ENCODE measurements at places on chromosomes 7 and 10.

DNA sequence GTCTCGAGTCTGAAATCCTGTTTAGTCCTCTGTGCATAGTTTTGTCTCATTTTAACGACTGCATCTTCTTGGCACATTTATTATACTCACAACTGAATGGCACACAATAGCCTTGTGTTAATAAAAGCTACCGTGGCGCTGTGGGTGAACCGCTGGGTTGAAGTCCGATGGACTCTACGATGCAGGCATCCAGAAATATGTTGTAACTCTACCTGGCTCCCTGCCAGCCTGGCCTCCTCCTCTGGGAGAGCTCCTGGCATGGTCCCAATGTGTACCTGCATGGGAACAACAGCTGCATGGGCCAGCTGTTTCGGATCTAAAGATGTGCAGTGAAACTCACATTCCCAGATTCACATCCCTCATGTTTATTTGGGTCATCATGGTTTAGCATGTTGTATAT lies 3.7 kb upstream of the DPYSL4 start:
- no peak for DNase-seq

GRCh38 chr7:12436896-12437535 lies 33.4 kb upstream of the VWDE start:
- DNase-seq: no peak

- no peak for DNase-seq
Measured at GRCh38 chr10:77530011-77530410, 107.6 kb downstream of the KCNMA1 start.

DNA sequence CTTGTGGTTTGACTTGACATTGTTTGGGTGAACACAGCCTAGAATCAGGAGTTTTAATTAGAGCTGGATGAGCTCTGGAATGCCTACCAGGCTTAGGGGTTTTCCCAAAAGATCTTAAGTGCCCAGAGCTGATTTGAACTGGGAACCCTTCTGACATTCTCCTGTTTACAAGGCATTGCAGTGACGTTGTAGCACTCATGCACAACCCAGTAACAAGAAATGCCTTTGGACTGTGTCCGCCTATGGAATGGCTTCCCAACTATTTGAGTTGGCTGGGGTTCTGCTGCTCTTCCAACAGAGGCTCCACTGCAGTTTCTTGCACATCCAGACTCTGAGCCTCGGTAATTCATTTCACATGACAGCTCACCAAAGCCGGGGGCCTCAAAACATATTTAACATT lies 76.7 kb upstream of the MKX start:
- DNase-seq: no peak

DNA sequence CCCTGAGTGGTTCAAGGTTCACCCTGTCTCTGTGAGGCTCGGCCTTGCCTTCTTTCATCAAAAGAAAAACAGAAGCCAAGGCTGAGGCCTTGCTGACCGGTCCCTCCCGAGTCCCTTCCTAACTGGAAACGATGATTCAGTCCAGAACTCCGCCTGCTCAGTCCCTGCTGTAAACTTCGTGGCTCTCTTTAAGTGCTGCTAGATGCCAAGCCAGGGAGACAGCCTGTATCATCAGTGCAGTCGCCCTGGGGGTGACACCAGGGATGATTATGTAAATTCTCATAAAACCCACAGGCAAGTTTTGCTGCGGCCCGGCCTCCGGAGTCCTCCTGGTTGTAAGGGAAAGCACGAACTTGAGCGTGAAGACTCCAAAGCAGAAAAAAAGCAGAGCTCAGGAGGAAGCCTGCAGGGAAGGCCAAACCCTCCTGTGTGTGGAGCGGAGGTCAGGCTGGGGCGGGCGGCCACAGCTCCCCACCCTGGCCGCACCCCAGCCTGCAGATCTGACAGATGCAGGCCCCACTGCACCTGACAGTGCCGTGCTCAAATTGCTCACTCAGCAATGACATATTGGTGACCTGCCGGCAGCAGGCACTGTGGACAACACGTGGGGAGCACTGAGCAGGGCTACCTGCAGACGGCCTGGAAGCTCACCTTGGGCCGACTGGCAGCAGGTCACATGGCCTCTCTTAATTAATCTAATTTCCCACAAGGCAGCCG lies 123.4 kb downstream of the DYNC2I1 start:
- DNase-seq: no peak

DNA sequence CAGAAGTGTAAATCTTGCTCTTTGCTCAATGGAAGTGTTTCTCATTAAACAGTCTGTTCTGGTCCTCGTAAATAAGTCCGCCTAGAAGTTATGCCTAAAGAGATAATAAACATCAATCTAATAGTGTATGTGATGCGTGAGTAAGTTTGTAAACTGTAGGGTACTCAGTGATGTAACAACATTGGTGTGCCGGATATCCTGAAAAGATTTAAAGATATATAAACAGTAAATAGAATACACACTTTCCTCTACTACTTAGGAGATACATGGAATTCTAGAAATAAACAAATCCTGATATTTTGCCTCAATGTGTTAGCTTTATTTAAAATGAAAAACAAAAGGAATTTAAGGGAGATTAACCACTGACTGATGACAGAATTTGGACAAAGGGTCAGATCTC lies 123.5 kb downstream of the AHR start:
- DNase-seq: no peak

DNA sequence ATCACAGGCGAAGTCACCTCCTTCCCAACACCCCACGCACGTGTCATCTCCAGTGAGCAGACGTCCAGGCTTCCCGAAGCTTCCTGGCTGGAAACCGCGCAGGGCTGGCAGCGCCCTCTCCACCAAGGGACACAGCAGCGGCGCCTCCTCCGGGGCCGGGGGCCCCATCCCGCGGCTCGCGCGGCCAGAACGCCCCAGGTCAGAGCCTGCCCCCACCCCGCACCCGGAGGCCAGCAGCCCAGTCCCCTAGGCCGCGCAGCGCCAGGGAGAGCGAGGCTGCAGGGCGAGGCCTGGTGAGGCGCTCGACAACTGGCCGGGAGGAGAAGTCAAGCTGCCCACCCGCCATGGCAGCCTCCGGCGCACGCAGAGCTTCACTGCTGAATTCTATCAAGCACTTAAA lies 247.0 kb downstream of the SEMA3D start:
- DNase-seq: no peak

DNA sequence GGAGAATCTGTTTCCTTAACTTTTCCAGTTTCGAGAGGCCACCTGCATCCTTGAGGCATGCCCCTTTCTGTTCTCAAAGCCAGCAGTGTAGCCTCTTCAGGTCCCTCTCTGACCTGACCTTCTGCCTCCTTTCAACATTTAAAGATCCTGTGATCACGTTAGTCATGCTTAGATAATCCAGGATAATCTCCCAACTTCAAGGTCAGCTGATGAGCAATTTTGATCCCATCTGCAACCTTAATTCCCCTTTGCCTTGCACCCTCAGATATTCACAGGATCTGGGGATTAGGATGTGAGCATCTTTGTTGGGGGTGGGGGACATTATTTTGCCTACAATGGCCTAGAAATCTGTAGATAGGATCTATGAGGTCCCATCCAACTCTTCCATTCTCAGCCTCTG lies 8.0 kb downstream of the HKDC1 start:
- no peak for DNase-seq

- DNase-seq: no peak
Measured at GRCh38 chr7:101465576-101466196, 103.0 kb downstream of the COL26A1 start.

GRCh38 chr7:41378156-41378555 lies 324.7 kb downstream of the INHBA start:
- no peak for DNase-seq

GRCh38 chr7:127666602-127667001 lies 14.6 kb downstream of the SND1 start:
- DNase-seq: no peak

DNA sequence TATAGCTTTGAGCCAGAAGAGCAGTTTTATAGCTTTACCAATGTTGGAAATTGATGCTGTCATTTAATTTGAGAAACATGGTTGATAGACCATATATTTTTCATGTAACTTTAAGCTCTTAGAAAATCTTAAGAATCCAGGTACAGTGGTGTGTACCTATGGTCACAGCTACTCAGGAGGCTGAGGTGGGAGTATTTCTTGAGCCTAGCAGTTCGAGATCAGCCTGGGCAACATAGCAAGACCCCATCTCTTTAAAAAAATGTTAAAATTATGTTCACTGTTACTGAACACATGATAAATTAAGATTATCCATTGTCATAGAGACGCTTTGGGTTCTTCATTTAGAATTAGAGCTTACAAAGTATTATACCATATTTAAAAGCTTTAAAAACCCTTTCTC lies 18.2 kb downstream of the REEP3 start:
- no peak for DNase-seq

- no peak for DNase-seq
Measured at GRCh38 chr7:94623820-94624219, 32.1 kb downstream of the SGCE start.

- no peak for DNase-seq
Measured at GRCh38 chr7:139635526-139636302, 112.2 kb downstream of the CLEC2L start.

- DNase-seq: no peak
Measured at GRCh38 chr10:74752371-74753040, 73.9 kb upstream of the KAT6B start.
